Activated CD4-positive, CD25-positive, alpha-beta regulatory T cell treated with anti-CD3 and anti-CD28 coated beads, Interleukin-2, amount 50 U/mL, for 24 hours (primary cell): ENCODE measurements at places on chromosomes 1 and 21.

- ATAC-seq: no peak
These were observed 401.1 kb upstream of the CHRM3 start for GRCh38 chr1:238985312-238985711.

GRCh38 chr1:90919190-90919719, 102.6 kb downstream of the ZNF644 start:
- no peak for ATAC-seq

GRCh38 chr1:233304489-233305102, 9.1 kb upstream of the PCNX2 start:
- no peak for ATAC-seq

GRCh38 chr1:231751415-231751814, 124.8 kb downstream of the DISC1 start:
- ATAC-seq: no peak

DNA sequence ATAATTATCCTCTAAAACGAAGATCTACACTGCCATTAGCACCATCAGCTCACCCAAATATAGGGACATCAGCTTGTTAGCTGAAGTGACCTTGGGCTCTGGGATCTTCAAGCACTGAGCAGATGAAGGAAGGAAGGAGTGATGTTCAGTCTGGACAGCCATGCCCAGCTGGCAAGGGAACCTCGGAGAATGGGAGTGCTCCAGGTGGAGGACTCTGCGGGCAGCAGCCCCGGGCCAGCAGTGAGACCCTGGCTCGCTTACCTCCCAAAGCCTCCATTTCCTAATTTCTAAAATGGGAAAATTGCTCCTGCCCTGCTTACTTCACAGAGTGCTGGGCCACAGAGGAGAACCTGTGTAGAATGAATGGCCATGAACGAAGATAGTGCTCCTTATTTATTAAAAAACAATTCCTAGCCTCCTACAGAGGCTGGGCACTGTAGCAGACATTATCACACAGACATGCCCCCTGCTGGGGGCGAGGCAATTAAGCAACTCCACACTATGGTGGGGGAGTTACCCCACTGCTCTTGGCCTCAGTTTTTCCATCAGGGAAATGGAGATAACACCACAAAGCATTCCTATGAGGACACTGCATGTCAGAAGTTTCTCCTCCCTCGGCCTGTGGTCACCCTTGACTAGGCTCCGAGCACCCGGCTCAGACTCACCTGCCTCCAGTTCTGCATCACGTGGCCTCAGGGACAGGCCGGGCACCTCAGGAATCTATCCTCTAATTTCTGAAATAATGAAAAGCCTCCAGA, 117.6 kb downstream of the KCNN3 start:
- ATAC-seq: no peak

- ATAC-seq: no peak
These were observed 213.3 kb upstream of the ZRANB2 start for GRCh38 chr1:71294178-71294577.

DNA sequence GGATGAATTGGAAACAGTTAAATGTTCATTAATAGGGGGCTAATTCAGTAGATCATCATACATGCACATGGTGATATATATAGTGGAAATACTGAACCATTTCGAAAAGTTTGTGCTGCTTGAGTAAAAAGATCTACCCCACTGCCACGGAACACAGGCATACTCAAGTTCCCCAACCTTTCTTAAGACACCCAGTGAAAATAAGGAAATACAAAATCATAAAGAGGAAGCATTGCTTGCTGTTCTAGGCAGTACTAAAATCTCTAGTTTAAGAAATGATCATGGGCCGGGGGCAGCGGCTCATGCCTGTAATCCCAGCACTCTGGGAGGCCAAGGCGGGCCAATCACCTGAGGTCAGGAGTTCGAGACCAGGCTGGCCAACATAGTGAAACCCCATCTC, 37.6 kb upstream of the KIRREL1 start:
- ATAC-seq: no peak
